ENCODE measurements at places on chromosomes 4 and X.

DNA sequence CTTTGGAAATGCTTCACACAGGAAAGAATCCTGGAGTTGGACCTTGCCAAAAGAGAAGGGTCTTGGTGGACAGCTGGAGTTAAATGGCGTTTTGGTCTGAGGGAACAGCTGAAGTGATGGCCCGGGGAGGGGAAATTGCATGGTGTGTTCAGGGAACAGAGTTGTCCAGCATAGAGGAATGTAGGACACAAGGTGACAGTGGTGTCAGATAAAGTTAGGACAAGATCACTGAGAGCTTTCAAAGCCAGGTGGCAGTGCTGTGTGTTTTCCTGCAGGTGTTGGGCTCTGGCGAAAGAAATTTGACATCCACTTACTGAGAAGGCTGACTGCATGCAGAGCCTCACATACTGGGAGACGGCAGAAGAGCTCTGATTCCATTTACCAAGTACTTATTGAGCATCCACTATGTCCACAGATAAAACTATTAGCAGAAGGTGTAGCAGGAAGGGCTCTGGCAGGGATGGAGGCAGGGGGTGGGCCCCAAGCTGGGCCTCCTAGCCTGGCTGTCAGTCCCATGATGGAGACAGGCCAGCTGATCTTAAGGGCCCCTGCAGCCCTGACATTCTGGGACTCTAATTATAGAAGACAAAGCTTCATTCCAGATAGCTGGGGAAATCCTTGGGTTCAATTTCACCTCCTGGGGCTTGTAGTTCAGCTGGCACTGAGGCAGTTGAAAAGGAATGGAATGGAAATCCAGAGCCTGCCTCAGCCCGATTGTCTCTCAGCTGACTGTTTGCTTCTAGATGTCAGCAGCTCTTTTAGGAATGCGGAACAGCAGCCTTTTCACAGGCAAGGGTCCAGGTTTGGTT lies 150.2 kb upstream of the MAMLD1 start:
- ATAC-seq = no peak

- no peak for ATAC-seq
Measured at GRCh38 chr4:184906480-184907097, 80.8 kb upstream of the ACSL1 start.

GRCh38 chr4:7191546-7192251 lies 639 bp upstream of the SORCS2 start:
- peak; percentile 42 for ATAC-seq

DNA sequence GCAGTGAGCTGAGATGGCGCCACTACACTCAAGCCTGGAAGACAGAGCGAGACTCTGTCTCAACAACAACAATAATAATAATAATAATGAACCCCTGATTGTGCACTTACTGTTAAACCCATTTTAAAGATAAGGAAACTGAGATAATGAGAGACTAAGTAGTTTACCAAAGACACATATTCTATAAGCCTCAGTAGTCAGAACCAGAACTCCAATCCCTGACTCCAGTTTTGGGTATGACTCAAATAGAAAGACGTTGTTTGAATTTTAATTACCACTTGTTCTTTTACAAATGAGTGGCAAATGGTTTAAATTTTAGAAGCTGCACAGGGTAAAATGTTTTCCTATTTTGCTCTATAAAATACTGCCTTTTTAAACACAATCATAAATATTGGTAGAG lies 37.4 kb downstream of the ACSL4 start:
- no peak for ATAC-seq

GRCh38 chrX:153477901-153478300 lies 7.5 kb upstream of the HAUS7 start:
- ATAC-seq = no peak

GRCh38 chrX:155889328-155889727 lies 8.2 kb downstream of the VAMP7 start:
- ATAC-seq = no peak

- ATAC-seq = no peak
Measured at GRCh38 chrX:40174001-40174853, 76.5 kb upstream of the BCOR start.

GRCh38 chr4:187128222-187128621 lies 404.6 kb upstream of the FAT1 start:
- no peak for ATAC-seq

GRCh38 chrX:40542208-40542607 lies 38.6 kb upstream of the ATP6AP2 start:
- ATAC-seq = no peak

DNA sequence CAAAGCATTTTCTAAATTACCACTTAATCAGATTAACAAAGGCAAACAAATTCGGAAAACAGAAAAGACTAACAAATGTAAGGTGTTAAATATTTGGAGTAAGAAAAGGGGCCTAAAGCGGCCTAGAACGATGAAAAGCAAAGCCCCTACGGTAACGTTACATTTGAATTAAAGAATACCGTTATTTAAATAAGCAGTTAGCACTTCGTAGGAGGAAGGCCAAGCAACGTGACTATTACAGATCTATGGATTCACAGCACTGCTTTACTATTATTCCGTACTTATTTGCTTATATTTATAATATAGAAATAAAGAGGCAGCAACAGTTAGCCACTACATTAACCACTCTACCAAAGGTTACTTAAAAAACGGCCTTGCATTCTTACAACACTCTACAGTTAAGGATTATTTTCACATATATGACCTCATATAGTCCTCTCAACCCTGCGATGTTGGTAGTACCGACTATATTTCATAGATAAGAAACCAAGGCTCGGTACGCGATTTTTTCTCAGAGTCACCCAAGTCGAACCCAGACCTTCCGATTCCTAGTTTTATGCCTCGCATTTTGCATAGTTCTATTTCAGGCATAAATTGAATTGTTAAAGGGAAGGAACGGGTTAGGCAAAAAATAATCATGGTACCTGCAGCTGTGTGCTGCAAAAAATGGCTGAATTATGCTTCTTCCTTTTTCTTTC lies 2.9 kb downstream of the KLHL15 start:
- ATAC-seq = no peak

DNA sequence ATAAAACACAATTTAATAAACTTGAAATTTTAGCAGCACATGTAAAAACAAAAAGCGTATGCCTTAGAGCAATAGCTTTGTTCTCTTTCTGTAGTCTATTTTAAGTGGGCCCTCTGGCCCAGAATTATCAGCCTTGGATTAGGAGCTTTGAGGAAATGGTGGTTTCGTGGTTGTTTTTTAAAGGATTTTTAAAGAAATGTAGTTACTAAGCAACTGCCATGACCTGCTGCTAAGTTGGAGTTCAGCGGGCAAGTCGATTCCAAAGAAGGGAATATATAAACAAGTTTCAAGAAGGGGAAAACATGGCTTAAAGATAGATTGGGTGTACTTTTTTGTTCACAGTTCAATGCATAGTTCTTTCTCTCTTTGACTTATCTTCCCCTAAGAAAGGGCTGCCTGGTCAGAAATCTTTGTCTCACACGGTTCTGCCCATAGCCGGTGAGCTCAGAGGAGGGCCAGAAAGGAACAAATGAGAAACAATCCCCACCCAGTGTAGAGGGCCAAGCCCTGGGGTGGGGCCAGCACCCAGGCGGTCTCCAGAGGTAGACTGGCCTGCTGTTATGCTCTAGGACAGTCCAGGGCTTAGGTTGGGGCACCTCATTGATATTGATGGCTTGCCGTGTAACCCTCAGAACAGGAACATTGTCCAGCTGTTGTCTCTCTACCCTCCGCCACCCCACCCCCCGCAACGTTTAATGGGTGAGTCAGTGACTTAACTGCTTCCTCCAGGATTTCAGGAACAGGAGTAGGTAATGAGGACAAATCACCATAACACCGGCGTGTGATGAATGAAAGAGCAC lies 32.5 kb downstream of the DLG3 start:
- ATAC-seq = peak; percentile 79

DNA sequence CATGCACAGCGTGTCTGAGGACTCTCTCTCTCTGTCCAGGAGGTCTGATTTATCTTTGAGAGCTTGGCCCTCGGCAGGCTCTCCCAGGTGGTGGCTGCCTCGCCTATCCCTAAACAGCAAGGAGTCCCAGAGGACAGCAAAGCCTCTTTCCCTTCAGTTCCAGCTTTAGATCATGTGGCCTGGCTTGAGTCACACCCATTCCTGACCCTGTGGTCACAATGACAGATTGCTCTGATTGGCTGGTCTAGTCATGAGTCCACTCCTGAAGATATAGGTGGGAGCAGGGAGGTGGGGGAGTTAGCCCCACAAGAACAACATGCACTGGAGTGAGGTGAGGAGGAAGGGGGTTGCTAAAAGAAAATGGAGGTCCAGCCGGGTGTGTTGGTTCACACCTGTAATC lies 12.1 kb upstream of the PORCN start:
- ATAC-seq = no peak

- ATAC-seq = peak; percentile 57
Measured at GRCh38 chr4:61716426-61716825, 516.3 kb downstream of the ADGRL3 start.

- ATAC-seq = no peak
Measured at GRCh38 chr4:40721730-40722171, 28.0 kb upstream of the NSUN7 start.

DNA sequence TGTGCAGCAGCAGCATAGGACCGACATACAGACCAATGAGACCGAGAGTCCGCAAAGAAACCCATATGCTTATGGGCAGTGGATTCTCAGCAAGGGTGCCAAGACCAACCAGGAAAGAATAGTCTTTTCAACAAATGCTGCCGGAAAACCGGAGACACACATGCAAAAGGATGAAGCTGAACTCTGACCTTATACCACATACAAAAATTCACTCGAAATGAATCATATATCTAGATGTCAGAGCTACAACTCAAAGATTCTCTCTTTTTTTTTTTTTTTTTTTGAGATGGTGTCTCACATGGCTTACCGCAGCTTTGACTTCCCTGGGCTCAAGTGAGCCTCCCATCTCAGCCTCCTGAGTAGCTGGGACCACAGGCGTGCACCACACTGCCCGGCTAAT lies 16.0 kb upstream of the MXD4 start:
- no peak for ATAC-seq

DNA sequence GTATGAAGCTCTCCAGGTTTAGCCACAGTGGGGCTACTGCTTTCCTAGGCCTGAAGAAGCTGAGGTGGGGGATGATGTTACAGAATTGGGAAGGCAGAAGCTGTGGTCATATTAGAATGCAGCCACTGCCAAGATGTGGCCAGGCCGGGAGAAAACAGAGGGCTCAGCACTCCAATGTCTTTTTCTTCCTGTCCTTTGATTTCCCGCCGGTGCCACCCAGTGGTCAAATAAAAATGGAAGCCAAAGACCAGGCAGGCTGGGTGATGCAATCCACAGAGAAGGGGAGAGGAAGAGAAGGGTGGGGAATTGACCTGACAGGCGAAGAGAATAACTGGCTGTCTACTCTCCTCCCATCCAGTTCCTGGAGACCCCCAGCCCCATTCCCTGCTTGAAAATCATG lies 94.9 kb upstream of the SHISA3 start:
- peak; percentile 77 for ATAC-seq

DNA sequence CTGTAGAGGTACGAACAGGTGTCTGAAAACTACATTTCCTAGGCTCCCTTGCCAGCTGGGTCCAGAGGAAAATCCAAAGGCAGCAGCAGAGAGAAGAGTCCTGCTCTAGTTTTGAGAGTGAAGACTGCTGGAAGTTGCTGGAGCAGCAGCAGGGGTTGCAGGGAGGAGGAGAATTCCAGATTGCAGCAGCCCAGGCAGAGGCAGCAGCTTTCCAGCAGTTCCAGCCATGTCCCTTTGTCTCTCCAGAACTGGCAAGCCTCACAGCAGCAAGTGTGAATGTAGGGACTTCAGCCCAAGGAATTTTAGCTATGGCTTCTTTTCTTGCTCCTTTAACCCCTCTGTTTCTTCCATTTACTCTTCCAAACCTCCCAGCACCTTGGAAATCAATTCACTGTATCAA lies 24.1 kb upstream of the STIM2 start:
- ATAC-seq = no peak

GRCh38 chr4:83115656-83116285 lies 1.2 kb upstream of the PLAC8 start:
- ATAC-seq = no peak

- ATAC-seq = no peak
Measured at GRCh38 chrX:117610806-117611205, 505.8 kb downstream of the KLHL13 start.

Measured in motor neuron (in vitro differentiated cells).